Stimulated activated CD8-positive, alpha-beta memory T cell treated with anti-CD3 and anti-CD28 coated beads, Interleukin-7, amount 100 ng/mL, for 1 hour (primary cell): ENCODE measurements at places on chromosomes 5 and 9.

GRCh38 chr5:155053501-155053900 is 39.9 kb downstream of the KIF4B start:
- DNase-seq: no peak

- DNase-seq: no peak
These were observed 30.4 kb upstream of the NEURL1B start for GRCh38 chr5:172610643-172611042.

GRCh38 chr5:83856881-83857280 is 136.2 kb upstream of the HAPLN1 start:
- DNase-seq: no peak

GRCh38 chr5:1670351-1670750 is 129.3 kb downstream of the MRPL36 start:
- DNase-seq: no peak

DNA sequence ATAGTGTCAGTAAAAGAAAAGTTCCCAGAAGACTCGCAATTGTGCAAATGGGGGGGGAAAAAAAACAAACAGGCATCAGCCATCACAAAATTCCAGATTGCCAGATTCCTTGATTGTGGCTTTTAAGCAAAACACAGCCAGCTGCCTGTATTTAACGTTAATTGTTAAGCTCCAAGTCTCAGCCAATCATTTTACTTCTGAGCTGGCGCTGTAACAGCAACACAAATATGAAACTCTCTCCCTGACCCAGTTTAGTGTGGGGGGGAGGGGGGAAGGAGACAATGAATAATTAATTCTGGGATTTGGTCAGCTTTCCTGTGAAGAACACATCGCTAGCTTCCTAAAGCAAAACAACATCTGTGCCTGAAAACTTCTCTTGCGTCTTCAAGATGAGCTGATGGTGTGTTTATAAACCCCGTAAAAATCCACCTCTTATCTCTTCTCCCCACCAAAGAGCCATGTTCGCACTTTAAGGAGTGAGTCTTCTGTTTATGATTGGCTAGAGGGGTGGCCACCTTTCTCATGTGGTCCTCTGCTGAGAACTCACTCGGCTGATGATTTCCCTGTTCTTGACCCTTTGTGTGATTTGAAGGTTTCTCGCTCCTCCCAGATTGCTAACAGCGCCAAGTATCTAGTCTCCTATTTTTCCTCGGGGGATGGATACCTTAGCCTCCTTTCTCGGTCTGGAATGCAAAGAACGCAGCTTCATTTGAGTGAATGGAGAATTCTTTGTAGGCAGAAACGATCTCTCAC is 160.2 kb upstream of the DAPK1 start:
- DNase-seq: no peak

GRCh38 chr5:53438486-53439472 is 41.6 kb upstream of the FST start:
- DNase-seq: no peak

DNA sequence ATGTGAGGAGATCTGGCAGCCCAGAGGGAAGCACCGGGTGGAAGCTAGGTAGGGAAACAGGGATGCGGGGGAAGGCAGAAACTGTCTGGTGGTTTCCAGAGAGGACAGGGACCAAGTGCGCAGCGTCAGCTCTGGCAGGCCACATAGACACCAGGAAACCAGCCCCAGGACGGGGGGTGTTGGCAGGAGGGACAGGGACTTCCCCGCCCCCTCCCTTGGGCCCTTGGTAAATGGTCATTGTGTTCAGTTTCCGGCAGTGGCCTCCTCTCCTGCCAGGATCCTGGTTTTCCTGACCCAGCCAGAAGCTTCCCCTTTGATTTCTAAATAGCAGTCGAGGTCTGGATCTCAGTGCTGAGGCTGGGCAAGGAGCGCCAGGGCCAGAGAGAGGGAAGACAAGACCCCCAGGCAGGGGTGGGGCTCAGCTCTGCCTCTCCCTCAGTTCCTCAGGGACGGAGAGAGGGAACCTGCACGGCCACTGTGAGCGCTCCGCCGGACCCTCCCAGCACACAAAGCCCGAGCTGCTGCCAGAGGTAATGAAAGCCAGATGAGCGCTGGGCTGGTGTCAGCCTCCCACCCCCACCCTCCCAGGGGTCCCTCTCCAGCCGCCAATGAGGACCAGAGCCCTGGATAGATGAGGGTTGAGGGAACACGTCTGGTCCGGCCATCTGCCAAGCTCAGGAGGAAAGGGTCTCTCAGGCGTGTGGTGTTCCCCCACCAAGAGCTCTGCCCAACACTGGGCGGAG is 1.8 kb downstream of the RALGDS start:
- DNase-seq: no peak

DNA sequence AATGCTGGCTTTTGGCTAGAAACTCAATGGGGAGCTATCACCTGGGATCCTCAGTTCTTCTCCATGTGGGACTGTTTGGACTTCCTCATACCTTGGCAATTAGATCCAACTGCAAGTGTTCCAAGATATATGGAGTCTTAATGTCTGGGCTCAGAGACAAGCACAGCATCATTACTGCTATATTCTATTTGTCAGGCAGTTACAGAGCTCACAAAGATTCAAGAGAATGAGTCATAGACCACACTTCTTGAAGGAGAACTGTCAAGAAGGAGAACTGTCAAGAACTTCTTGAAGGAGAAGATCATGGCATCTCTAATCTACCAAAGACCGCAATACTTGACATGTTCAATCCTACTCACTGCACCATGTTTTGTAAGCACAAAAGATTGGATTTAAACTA is 106.8 kb upstream of the NREP start:
- DNase-seq: no peak

DNA sequence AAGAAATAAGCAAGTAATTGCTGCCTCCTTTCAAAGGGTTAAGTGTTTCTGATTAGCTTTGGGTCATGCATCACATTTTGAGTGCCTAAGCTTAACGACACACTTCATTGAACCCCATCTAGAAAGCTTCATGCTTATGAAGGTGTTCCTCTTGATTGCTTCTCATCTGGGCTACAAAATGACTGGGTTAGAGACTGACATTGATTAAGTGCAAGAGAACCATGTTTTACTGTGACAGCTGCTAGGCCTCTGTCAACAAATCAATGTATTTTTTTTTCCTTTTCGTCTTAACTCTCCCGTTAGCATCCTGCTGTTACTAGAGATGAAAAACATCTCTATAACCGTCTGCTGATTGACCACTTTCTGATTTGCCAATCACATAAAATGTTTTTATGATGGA is 725.0 kb downstream of the TLE1 start:
- DNase-seq: no peak

DNA sequence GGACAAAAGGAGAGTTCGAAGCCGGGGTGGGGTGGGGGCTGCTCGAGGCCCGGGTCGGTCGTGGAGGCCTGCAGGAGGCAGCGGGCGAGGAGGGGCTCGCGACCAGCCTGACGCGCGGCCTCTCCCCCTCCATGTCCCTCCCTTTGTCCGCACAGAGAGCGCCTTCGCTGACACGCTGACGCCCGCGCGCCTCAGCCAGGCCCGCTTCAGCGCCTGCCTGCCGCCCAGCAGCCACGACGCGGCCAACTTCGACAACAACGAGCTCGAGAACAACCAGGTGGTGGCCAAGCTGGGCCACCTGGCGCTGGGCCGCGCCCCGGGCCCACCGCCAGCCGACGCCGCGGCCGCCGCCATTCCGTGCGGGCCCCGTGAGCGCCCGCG is 42.2 kb downstream of the NEURL1B start:
- no peak for DNase-seq

DNA sequence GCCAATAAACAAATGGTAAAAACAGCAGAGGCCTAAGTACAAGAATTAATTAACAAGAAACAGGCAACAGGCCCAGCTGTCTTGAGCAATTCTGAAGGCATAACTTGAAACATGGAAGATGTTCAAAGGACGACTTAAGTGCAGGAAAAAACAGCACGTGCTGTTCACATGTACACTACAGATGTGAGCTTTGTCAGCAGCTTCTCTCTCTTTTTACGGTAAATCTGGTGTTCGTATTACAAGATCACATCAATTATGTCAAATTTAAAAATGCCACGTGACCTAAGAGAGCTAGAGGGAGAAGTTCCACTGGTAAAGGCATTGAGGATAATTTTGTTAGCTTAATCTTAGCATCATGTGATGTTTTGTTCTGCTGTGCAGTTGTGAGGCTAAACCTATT is 281.1 kb downstream of the PSAT1 start:
- no peak for DNase-seq

GRCh38 chr5:87906962-87907361 is 361.7 kb downstream of the TMEM161B start:
- no peak for DNase-seq

- DNase-seq: peak; percentile 35
These were observed 60.7 kb downstream of the HRH2 start for GRCh38 chr5:175718401-175719108.

DNA sequence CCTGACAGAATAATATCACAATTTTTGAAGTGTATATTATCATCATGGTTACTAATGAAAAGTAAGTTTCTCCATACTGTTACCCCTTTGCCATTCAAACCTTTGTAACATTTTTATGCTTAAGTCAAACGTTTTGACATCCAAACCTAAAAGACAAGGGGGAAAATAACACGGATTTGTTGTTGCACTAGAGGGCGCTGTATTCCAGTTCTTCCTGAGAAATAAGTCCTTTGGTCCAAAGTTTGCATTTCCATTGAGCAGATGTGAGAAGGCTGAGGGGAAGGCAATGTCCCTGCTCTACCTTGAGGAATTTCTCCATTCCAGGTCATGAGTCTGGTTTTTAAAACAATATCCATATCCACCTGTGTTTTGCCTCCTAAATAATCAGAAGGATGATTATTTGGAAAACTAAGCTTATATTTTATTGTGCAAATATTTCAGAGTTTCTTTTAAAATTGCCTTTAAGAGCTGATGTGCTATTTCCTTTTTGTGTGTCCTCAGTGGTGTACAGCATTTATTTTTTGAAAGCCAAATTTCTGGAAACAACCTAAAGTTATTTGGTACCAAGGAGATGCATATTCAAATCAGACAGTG is 9.7 kb downstream of the LECT2 start:
- DNase-seq: no peak

DNA sequence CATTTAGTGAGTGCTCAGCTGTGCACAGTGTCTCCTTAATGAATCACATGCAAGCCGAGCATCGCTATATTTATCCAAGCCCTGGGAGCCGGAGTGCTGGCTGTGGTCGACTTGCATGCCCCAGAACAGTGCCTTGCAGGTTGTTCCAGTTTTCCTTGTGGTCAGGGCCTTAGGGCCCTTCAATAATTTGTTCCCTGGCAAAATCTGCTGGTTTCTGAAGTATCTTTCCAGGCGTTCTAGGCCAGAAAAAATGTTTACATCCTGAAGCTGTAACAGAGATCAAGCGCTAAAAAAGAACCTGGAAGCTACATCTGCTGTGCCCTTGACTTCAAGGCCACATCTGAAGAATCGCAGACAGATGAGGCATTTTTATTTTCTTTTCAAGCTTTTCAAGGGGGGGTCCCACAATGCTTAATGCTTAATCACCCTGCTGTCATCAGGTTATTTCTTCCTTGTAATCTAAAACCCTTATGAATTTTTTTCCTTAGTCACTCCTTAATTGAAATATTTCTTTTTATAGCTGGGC is 105.8 kb downstream of the DOCK2 start:
- DNase-seq: no peak

DNA sequence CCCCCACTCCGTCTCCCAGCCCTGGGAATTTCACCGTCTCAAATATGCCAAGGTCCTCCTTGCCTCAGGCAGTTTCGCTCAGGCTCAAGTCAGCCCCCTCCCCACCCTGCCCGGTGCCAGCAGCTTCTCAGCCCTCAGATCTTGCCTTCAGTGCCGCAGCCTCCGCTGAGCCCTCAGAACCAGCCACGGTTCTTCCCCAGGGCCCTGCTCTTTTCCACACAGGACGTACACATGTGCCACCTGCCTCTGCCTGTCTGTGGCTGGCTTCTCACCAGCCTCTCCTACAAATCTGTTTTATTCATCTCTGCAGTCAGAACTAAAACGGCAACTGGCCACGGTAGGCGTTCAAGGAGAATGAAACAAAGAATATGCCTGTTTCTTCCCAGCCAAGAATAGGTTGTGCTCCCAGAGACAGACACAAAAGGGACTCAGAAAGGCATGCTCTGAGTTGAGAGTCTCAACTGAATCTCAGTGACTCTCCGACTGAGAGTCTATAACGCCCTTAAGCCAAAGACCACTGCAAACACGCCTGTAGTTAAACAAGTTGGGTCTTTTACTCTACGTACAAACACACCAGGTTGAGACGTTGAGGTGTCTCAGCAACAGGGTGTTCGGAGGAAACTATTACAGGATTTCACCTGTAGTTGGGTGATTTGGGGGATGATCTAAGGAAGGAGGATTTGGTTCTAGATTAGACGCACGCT is 10.6 kb upstream of the GRIN1 start:
- DNase-seq: no peak

DNA sequence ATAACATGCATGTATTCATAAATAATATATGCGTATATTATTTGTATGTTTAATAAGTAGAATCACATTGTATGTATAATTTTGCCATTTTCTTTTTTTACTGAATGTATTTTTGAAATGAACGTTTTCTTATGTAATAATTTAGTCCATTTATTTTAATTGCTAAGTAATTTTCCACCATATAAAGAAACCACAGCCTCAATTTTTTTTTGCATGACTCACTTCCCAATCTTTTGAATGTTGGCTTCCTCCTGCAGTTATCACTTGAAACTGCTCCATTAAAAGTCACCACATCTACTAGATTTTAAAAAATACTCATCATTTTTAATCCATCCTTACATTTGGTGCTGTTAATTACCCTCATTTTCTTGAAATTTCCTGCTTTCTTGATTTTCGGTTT is 363.3 kb upstream of the MEF2C start:
- DNase-seq: no peak

GRCh38 chr5:146369691-146370090 is 31.1 kb downstream of the POU4F3 start:
- DNase-seq: no peak
